ENCODE measurements at places on chromosomes 11 and 22.
A peak's percentile ranks its signal among the peaks of the same experiment; 100 is the strongest.

- no peak for DNase-seq
Observed at GRCh38 chr22:27811778-27812177, 10.2 kb upstream of the MN1 start.

- DNase-seq: no peak
Observed at GRCh38 chr11:98234698-98235097, 786.1 kb upstream of the CNTN5 start.

GRCh38 chr11:31606893-31607292 lies 97.3 kb downstream of the ELP4 start:
- DNase-seq: no peak

GRCh38 chr22:49419661-49420060 lies 408.0 kb downstream of the BRD1 start:
- DNase-seq: no peak

DNA sequence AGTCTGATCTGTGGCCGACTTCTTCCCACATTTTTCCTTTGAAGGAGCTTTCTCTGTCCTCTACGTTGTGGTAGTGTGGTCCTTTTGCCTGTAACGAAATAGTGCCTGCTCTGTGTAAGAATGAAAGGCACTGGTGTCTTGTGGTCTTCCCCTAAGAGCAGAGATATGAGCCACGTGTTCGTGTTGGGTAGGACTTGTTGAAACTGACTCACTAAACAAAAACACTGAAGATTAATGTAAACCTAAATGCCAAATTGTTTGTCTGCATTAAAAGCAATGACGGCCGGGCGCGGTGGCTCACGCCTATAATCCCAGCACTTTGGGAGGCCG lies 10.1 kb upstream of the RPS3 start:
- no peak for DNase-seq

DNA sequence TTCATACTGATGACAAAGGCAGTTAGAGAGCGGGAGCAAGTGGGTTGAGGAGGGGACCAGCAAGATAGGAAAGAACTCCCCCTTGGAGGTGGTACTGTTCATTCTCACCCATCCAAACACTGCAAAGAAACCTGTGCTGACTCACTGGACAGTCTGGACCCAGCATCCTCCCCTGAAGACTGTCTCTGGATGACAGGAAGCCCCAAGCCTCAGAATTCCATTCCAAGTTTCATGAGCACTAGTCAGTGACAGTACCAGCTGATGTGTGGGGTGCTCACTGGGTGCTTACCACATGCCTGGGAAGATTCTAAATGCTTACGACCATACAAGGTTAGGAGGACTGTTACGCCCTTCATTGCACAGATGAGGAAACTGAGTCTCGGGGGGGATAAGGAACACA lies 160.9 kb downstream of the IGLL1 start:
- no peak for DNase-seq

DNA sequence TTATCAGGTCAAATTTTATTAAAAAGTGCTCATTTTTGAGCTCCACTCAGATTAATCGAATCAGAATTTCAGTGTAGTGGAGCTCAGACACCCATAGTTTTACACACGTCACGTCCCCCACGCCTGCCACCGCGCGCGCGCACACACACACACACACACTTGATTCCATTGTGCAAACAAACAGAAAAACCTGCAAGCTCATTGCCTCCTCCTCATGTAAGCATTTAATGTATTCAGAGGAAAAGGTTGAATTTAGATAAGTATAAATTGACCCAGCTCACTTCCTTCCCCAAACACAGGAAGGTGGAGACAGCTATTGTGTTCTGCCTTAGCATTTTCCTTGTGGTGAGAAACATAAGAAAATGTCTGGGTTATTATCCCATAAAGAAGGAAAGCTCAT lies 336.7 kb downstream of the LUZP2 start:
- DNase-seq: no peak

DNA sequence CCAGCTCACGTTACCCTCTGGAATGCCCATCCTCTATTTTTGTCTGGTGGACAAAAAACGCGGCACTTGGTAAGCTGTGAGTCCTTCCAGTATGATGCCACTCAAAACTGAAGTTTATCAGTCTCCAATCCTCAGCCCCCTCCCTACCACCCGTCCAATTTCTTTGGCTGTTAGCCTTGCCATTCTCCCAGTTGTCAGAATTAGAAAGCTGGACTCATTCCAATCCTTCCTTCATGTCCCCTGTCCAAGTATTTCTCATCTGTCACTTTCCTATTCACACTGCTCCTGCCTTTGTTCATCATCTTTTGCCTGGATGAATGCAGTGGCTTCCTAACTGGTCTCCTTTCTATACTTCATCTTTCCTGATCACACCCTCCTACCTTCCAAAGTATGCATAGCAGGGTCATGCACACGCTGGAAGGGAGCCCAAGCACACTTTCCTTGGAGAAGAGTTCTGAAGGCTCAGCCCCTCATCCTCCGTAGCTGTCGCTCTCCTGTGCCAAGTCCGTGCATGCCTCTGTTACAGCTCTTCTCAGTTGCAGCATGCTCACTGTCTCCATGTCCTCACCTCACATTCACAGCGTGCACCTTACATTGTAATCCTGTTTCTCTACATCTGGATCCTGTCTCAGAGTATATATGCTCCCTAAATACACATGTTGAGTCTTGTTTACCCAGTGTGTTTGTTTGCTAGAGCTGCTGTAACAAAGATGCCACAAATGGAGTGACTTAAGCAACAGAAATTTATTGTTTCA lies 19.4 kb downstream of the APLP2 start:
- DNase-seq: no peak

GRCh38 chr11:77147668-77148321 lies 19.7 kb downstream of the MYO7A start:
- DNase-seq: peak; percentile 28

DNA sequence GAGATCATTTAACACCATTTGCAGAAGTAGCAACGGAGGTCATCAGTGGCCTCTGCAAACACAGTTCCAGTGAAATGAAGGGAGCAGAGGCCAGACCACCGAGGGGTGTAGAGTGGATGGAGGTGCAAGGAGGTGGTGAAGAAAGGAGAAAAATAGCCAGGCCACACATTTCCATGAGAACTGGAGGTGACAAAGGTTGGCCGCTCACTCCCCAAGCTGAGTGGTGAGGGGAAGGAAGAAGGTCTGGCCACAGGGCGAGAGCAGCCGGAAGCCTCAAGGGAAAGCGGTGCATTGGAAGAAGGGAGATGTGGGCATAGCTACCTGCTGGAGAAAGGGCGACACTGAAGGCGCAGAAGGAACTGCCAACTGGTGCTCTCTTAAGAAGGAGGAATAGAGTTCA lies 20.1 kb upstream of the TMPRSS4 start:
- no peak for DNase-seq

- no peak for DNase-seq
Observed at GRCh38 chr22:39309881-39310714, 9.3 kb downstream of the RPL3 start.

DNA sequence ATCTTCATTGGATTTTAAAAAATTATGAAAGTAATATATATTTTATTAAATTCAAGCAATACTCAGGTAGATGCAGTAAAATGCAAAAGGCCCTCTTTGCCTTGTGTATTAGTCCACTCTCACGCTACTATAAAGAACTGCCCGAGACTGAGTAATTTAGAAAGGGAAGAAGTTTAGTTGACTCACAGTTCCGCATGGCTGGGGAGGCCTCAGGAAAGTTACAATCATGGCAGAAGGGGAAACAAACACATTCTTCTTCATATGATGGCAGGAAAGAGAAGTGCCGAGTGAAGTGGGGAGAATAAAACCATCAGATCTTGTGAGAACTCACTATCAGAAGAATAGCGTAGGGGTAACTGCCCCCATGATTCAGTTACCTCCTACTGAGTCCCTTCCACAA lies 130.8 kb downstream of the HIPK3 start:
- DNase-seq: no peak

DNA sequence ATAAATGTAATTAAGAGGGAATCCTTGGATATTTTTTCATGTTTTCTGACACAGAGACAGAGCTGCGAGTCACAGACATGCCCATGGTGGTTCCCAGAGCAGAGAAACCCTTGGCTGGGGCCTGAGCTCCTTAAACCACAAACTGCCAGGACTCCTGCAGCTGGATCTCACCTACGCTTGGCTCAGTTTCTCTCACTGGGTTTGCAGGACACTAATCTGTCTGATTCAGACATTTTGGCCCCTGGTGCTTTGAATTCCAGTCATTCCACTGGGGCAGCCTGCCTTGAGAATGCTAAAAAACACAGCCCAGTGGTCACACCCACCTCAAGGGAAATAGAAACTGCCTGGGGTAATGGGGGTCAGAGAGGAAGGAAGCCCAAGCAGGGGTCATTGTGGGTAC lies 122.6 kb downstream of the CCDC81 start:
- no peak for DNase-seq

DNA sequence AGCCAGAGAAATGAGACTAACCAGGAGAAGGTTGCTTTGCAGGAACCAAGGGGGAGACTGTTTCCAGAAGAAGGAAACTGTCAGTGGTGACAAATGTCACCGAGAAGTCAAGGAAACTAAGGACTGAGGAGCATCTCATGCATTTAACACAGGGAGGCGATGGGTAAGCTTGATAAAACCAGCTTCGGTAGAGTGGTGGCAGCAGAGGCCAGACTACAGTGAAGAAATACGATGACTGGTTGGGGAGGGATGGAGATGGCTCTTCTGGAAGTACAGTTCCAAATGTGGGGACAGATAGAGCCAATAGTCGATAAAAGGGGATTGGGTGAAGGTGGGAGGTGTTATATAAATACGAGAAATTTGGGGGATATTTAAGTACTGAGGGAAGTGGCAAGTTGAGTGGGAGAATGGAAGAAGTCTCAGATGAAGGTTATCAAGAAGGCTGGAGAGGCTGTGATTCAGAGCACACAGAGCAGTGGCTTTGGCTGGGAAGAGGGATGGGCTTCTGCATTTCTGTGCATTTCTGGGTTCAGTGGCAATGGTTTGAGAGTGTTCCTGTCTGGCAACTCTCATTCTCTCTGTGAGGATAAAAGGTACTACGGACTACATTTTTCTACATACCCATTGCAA lies 29.2 kb downstream of the SC5D start:
- DNase-seq: peak; percentile 26

DNA sequence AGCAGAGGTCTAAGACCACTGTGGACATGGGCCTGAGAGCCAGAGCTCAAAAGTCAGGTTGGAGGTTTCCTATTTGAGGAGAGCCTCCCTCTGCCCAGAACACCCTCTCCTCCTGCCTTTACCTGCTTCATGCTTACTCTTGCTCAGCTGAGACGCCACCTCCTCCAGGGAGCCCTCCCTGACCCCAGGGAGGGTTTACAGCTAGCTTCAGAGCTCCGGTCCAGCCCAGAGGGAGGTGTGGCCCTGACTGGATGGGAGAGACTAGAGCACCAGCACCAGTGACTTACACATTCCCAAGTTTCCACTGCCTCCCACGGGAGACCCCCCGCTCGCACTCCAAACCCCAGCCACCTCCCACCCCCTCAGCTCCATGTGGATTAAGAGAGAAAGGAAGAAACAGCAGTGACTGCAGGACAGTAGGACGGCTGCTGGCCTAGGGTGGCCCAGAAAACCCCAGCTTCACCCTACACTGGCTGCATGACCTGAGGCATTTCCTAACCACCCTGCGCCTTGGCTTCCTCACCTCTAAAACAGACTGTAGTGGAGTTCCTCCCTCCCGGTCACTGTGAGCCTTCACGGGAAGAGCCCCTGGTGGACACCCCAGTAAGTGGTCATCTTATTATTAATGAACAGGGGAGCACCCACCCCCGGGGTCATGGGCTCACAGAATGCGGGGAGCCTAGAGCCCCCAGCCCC lies 24.5 kb upstream of the PDGFB start:
- DNase-seq: no peak

DNA sequence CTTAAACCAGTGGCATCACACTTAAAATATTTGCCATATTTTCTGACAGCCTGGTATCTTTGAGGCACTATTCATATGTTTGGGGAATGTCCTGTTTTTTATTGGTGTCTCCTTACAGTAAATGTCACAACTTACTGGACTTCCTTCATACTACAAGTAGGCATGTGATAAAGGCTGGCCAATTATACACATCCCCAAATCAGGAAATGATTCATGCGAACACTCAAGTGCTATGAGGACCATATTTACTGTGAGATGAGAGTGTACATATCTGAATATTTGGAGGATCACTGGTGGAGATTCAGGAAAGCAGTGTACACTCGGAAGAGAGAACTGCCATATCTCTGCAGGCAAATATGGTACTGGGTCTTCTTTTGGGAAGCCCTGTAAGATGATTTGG lies 913.8 kb upstream of the CHORDC1 start:
- DNase-seq: no peak

Measured in activated CD4-positive, alpha-beta T cell treated with anti-CD3 and anti-CD28 coated beads, Interleukin-2, amount 50 U/mL, for 16 hours (primary cell).